Uterus (tissue), 4 donors: ENCODE measurements at places on chromosomes 11 and 22. TPM values are rescaled to one million over a fixed set of nuclear protein-coding genes. Genes with fewer than 3 reads are reported as not detected.

GRCh38 chr11:33588056-33588455 is 112.6 kb downstream of the C11orf91 start:
- no peak for DNase-seq
- no peaks in the 10 kb centered on the region for H3K27me3 ChIP-seq

GRCh38 chr11:111726301-111726713 is 39.9 kb downstream of the PPP2R1B start:
- H3K4me3 ChIP-seq = no peak overlapping the region
- no peaks in the 10 kb centered on the region for H3K27me3 ChIP-seq
- H3K36me3 ChIP-seq = no peaks in the 10 kb centered on the region
- DNase-seq = no peak

DNA sequence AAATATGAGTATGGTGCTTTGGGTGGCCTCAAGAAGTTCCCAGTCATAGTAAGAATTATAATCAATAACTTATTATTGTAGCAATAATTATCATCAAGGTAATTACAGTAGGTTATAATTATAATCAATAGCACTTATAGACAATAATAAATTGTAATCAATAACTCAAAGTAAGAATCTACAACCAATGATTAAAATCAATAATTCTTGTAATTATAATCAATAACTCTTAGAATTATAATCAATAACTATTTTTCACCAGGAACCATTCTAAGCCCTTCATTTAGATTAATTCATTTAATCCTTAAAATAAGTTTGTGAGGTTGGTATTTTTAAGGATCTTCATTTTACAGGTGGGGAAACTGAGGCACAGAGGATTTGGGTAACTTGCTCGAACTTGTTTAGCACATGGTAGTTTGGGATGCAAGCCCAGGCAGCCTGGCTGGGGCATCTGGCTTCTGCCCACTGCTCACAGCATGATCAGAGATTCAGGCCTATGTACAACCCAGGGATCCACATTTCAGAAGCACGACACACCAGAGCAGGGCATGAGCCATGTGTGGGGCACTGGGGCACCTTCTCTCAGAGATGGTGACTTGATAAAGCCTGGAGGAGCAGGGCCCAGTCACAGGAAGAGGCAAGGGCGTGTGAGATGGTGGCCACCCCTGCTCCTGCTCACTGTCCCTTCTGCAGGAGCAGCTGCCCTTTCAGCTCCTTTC is 46.6 kb downstream of the SLC1A2 start:
- no peak for DNase-seq
- H3K4me1 ChIP-seq = no peaks in the 10 kb centered on the region
- no peaks in the 10 kb centered on the region for H3K36me3 ChIP-seq
- no peaks in the 10 kb centered on the region for H3K27me3 ChIP-seq

Gene ANO1
- 26.9 TPM for total RNA-seq
